NCI-H1092 (cell line): ENCODE measurements at places on chromosomes 7 and 10.

DNA sequence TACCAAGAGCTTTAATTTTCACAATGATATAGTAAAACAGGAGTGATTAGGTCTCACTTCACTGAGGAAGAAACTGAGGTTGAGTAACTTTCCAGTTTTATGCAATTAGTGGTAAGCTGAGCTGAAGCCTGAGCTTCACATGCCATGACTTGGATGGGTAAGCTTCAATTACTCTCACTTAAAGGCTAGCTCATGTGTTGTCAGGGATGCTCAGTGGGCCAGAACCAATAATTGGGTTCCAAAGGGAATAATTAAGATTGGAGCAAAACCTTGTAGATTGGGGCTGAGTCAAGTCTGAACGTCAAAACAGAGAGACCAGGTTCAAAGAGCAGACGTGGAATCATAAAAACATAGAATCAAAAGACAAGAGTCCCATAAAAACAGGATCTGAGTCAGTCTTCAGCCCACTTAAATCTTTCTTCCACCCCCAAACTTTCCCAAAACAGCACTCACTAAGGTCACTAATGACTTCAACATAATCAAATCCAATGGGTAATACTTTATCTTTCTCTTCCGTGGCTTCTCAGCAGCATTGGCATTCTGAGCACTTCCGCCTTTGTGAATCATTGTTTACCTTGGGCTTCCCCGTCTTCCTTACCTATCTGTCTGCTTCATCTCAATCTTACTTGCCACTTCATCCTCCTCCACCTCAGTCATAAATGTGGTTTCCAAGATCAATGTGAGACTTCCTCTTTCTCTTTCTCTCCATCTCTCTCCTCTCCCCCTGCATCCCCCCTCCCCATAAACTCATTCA lies 23.0 kb upstream of the EGFR start:
- no peak for DNase-seq

- DNase-seq, result no peak
Observed at GRCh38 chr7:80967917-80968297, 49.1 kb upstream of the SEMA3C start.

- DNase-seq, result no peak
Observed at GRCh38 chr10:78898341-78899097, 170.2 kb upstream of the ZMIZ1 start.

- DNase-seq, result no peak
Observed at GRCh38 chr7:1647961-1648672, 22.0 kb upstream of the ELFN1 start.

DNA sequence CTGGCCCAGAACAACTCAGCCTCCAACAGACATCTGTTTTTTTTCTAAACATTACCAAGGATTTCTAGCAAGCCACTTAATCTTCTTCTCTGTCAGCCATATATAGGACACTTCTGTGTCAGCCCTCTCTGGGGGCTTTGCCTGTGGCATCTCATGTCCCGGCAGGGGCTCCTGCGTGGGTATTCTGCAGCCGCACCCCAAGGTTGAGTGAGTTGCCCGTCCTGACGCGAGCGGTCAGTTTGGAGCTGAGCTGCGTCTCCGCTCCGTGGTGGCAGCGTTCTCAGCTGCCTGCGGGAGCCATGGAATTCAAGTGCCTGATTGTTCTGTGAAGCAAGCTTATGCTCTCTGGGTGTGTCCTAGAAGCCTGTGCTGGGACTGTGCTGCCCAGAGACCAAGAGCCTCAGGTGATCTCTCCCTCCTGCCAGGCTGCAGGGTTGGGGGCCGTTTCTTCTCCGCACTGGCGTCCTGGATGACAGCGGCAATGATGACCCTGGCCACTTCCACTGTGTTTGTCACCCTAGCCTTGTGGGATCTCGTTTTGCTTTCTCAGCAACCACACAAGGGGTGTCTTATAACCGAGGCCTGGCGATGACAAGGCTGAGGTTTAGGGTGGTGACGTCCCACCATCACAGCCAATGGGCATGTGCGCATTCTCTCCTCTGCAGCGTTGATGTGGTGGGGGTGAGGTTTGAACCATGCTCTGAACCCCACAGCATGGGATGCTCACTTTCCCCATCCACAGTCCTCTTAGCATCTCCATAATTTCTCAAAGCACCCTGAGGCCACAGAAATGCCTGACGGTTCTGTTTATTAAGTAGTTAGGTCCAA lies 612.6 kb upstream of the FOXK1 start:
- no peak for DNase-seq

DNA sequence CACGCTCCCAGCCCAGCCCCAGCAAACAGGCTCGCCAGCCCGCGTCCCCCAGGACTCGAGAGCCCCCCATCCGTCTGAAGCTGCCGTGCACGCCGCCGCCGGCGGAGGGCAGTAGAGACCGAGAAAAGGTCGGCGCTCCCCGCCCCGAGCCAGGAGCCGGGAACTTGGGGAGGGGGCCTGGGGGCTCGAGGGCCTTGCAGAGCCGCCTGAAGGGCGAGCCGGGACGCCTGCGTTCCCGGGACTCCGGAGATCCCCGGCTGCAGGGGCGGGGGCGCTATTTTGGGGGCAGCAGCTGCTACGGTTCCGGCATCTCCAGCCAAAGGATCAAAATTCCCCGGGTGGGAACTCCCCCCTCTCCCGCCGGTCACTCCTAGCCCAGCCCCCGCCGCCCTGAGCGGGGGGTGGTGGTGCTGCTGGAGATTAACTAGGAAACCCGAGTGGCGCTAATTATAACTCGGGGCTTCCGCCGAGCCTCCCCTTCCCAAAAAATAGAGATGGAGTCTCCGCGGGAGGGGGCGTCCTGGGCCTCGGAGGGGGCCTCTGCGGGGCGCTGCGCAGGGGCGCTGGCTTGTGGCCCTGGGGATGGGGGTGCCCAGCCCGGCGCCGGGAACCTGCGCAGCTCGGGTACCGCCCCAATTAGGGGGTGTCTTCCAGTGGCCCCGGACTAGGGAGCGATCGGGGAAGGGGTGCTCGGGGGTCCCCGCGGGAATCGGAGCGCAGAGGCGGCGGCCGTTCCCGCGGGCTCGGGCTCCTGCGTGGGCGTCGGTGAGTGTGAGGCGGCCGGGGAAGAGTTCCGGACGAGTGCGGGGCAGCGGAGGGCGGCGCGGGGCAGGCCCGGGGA lies 608 bp downstream of the ACHE start:
- no peak for DNase-seq

GRCh38 chr10:1981976-1982375 lies 244.7 kb upstream of the ADARB2 start:
- DNase-seq, result no peak

DNA sequence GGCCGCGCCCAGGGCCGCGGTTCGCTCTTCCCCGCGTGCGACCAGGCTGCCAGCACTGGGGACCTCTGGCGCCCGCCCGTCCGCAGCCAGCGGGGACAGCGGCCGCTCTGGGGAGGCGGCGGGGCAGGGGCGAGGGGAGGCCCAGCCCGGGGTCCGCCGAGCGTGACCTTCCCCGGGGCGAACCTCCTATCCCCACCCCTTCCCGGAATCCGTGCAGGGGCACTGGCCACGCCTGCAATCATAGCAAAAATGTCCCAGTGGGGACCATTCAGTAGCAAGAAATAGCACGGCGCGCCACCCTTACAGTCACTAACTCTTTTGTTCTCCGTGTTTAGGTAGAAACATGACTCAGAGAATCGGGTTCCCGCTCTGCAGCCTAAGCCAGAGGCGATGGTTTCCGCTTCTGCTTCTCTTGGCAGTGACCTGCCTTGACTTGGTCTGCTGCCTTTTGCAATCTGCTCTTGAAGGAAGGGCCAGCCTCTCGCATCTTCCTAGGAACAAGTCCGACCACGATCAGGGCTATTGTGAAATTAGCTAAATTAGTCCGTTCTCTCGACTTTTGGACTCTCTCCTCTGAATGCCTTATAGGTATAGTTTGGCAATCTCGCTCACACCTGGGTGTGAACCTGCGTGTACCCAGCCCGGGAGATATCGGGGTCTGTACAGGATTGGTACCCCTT lies 79.3 kb upstream of the ACBD5 start:
- DNase-seq, result no peak

- no peak for DNase-seq
Observed at GRCh38 chr10:22366771-22367170, 21.5 kb downstream of the SPAG6 start.

DNA sequence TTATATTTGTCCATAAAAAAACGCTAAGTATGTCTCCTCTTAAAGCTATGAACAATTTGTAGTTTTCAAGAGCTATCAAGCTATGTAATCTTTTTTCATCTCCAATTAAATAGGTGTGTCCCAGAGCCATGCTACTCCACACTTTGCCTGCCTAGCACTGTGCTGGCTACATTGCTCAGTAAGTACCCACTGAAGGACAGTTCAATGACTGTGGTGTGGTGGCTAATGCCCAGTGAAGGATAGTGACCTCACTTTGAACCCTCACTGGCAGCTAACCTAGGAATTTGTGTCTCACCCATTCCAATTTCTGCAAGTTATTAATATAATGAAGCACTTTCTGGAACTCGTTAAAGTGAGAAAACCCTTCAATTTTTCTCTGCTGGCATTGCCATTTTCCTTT lies 14.4 kb upstream of the TRUB1 start:
- DNase-seq, result no peak

DNA sequence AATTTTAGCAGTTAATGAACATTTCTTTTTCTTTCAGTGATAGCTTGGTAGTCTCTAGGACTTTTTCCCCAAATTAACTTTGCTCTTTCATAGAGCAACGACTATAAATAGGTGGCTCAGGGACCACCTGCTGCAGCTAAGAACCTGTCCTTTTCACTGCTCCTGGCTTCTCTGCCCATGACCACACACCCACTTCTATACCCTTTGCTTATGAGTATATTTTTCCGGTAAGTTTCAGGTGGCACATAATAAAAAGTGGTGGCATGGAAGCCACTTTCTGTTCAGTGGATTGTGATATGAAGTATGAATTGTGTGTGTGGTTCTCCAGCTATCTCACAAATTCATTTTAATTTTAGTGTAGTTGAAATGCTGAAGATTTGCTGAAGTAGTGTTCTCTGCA lies 1.2 kb downstream of the ING3 start:
- DNase-seq, result no peak

GRCh38 chr7:23709081-23709750 lies 803 bp upstream of the STK31 start:
- DNase-seq, result no peak

- no peak for DNase-seq
Observed at GRCh38 chr7:64879086-64879730, 23.9 kb upstream of the ZNF273 start.

DNA sequence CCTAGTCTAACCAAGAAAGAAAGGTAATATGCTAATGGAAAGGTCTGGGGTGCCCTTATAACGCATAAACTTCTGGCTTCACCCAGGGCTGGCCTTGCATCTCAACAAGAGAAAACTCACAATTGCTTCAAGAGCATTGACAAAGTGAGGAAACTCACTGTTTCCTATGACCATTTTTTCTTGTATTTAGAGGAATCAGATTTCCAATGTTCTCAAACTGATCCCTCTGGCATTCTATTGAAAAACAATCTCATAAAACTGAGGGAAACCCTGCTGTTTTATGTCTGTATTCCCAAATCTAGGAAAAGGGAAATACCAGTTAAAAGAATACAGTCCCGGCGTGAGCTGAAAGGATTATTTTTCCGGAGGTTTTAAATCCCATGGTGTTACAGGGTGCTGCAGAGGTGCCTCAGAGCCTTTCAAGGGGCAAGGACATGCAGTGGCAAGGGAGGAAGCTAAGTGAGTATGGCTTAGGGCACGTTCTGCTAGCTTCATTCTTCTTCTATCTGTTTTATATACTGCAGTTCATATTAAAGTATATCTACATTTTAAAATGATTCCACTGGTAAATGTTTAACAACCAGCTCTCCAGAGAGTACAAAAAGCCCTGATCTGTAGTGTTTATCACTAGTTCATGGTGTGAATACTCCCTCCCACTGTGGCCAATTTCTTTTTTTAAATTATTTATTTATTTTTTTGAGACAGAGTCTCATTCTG lies 68.7 kb downstream of the CAV1 start:
- no peak for DNase-seq

GRCh38 chr10:120802935-120803334 lies 48.2 kb upstream of the WDR11 start:
- DNase-seq, result no peak

DNA sequence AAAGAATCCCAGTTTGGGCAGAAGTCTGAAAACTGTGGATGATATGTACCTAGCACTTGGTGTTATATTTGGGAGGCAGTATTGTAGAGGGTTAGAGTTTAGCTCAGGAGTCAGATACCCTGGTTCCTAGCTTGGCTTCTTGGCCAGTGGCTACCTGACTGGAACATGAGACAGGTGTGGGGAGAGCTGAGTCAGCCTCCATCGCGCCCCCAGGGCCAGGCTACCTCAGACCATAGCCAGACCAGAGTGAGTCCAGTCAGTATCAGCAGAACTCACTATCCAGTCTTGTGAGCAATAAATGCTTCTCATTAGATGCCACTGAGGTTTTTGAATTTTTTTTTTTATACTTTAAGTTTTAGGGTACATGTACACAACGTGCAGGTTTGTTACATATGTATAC lies 26.0 kb downstream of the CYP3A5 start:
- no peak for DNase-seq

GRCh38 chr10:21681156-21681555 lies 147.1 kb downstream of the MLLT10 start:
- no peak for DNase-seq

- DNase-seq, result no peak
Observed at GRCh38 chr10:114634609-114634979, 23.5 kb downstream of the ABLIM1 start.

DNA sequence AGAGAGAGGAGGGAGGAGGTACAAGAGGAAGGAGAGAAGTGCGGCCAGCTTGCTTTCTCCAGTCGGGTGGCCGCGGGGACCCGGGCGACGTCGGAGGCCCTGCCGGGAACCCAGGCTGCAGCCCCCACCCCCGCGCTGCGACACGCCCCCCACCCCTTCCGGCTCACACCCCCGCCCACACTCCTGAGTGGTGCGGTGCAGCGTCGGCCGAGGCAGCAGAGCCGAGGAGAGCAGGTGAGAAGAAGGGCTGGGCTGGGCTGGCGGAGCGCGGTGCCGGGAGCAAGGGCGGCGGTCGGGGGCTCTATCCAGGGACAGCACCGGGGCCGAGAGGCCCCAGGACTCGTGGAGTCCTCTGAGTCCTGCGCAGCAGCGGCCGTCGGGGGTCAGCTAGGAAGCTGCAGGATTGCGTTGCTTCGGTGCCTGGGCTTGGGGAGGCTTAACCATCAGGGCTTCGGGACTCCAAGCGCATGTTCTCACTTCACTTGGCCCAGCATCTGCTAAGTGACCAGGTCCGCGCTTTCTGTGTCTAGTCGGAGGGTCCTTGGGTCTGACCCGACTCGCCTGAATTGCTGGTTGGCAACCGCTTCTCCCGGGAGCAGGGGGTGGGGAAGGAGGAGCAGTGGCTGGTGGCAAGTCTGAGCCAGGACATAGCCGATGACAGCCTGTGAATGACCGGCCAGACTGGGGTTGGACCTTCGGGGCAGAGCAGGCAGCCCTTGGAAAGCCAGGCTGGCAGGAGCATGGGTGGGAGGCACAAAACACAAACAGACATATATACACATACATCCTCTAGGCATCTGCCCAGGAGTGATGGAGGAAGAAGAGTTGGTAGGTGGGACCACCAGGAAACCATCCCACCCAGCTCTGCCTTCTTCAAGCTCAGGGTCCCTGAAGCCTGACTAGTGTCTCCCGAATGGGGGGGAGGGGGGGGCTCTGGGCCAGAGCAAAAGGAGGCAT lies 683 bp downstream of the CHAT start:
- no peak for DNase-seq

GRCh38 chr7:48042216-48042615 lies 6.9 kb downstream of the C7orf57 start:
- DNase-seq, result no peak
